HFFc6 (cell line): ENCODE measurements at places on chromosomes 1 and 21. TPM values are rescaled to one million over a fixed set of nuclear protein-coding genes. Genes with fewer than 3 reads are reported as not detected.

DNA sequence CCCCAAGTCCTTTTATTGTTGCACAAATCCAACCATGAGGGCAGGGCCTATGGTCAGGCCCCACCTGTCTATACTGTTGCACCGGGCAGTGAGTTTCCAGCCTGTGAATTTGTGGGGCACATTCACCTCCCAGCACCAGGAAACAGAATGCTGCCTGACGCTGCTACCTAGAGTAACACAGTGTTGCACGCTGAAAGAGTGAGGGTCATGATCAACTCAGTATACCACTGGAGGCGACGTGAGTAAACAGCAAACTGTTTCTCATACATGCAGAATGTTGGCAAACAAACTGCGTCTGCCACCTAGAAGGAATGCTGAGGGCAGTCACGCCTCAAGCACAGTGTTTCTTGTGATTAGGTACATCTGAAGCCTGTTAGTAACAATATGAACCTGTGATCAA, 13.4 kb upstream of the LRRC47 start:
- no peak overlapping the region for H3K4me3 ChIP-seq
- DNase-seq, result no peak
- H3K4me1 ChIP-seq, result peaks cover 6% of the 10 kb centered on the region
- no peak overlapping the region for H3K27ac ChIP-seq
- H3K36me3 ChIP-seq, result no peaks in the 10 kb centered on the region
- H3K27me3 ChIP-seq, result no peaks in the 10 kb centered on the region

GRCh38 chr1:100757946-100758345, 38.4 kb downstream of the VCAM1 start:
- H3K4me3 ChIP-seq, result no peak overlapping the region
- H3K36me3 ChIP-seq, result no peaks in the 10 kb centered on the region
- peaks cover 7% of the 10 kb centered on the region for H3K27me3 ChIP-seq
- H3K4me1 ChIP-seq, result no peaks in the 10 kb centered on the region
- H3K27ac ChIP-seq, result no peak overlapping the region

DNA sequence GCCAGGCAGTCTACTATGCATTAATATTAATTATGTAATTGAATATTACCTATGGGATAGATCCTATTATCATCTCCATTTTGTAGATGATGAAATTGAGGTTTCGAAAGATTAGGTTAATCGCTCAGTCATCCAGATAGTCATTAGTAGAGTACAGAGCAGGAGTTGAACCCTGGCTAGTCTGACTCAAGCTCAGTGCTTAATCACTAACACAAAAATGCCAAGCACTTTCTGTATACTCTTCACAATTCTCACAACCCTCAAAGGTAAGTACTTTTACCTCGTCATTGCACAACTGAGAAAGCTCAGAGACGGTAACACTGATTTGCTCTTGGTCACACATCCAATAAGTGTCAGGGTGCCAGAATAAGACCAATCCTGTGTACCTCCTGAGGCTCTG, 280.2 kb upstream of the PLXNA2 start:
- H3K4me1 ChIP-seq, result no peaks in the 10 kb centered on the region; the same call in 1 of the 2 replicates
- no peak for DNase-seq
- H3K4me3 ChIP-seq, result no peak overlapping the region
- H3K27ac ChIP-seq, result no peak overlapping the region
- no peaks in the 10 kb centered on the region for H3K36me3 ChIP-seq

RXRG gene
- total RNA-seq, result not detected in 3 replicates

RGS8 gene
- total RNA-seq, result not detected in 3 replicates

DNA sequence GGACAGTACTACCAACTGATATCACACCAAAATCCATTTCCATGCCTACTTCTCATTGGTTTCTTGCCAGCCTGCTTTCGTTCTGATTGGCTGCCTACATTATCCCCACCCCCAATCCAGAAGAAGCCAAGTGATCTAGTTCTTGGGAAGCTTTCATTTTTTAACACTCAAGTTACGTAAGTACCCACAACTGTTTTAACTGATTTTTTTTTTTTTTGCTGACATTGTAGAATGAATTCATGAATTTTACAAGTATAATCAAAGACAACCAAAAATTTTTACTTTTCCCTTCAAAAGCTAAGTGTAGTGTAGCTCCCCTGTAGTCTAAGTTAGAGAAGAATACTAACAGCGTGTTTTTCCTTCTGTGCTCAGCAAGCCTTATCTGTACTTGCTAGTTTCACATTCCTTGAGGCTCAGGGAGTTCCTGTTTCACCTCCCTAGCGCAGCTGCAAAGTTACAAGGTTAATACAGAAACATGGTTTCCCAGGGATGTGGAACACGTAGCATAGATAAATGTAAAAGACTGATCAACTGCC, at the start of gene SLC9C2:
Gene SLC9C2, minus strand, starts transcription at position 17 of the 536 bp plus-strand sequence. CDS start 1,296 bp downstream, outside the sequence.
- H3K4me1 ChIP-seq, result peaks cover 18% of the 10 kb centered on the region; the same call in 1 of the 2 replicates
- peak within 1 kb of the TSS; percentile 71; the same call in 1 of the 2 replicates for H3K4me3 ChIP-seq
- H3K27ac ChIP-seq, result no peak within 1 kb of the TSS
- H3K27me3 ChIP-seq, result peaks cover 6% of the 10 kb centered on the region; the same call in 1 of the 2 replicates
- no peaks in the 10 kb centered on the region for H3K36me3 ChIP-seq

DNA sequence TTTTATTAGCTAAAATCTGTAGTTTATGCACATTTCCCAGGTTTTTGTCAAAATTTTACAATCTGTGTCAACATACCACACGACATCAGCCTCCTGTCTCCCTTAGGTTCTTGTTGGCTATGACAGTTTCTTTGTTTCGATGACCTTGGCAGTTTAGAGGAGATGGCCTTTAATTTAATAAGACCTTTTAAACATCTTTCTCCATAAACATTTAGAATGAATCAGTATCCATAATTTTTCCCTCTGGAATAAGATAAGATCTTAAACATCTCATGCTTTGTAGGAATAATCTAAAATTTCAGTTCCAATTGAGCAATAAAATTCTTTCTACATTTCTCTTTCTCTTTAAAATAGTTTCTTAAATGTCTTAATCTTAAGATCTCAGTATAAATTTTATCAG, 28.7 kb upstream of the DYRK1A start:
- peak; percentile 10 for DNase-seq
- peaks cover 51% of the 10 kb centered on the region for H3K4me1 ChIP-seq
- peak overlapping the region; percentile 98 for H3K27ac ChIP-seq
- H3K4me3 ChIP-seq, result peak overlapping the region; percentile 63
- no peaks in the 10 kb centered on the region for H3K27me3 ChIP-seq
- H3K36me3 ChIP-seq, result peaks cover 5% of the 10 kb centered on the region; the same call in 1 of the 2 replicates

DNA sequence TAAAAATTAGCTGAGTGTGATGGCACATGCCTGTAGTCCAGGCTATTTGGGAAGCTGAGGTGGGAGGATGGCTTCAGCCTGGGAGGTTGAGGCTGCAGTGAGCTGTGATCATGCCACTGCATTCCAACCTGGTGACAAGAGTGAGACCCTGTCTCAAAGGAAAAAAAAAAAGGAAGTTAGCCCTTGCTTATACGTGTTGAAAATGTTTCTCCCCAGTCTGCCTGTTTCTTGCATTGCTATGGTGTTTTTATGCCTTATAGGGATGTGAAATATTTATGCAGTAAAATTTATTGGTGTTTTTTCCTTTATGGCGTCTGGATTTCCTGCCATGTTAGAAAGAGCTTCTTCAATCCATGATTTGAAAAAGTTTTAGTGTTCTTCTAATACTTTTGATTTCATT, 3.6 kb upstream of the RERE start:
- no peak overlapping the region for H3K27ac ChIP-seq
- no peak overlapping the region for H3K4me3 ChIP-seq
- H3K4me1 ChIP-seq, result peaks cover 58% of the 10 kb centered on the region
- no peaks in the 10 kb centered on the region for H3K36me3 ChIP-seq
- no peak for DNase-seq

- no peak for DNase-seq
- H3K27me3 ChIP-seq, result peaks cover 1% of the 10 kb centered on the region
- no peaks in the 10 kb centered on the region for H3K4me1 ChIP-seq
- H3K27ac ChIP-seq, result no peak overlapping the region
Measured at GRCh38 chr21:16388291-16388690, 658.5 kb downstream of the USP25 start.

DNA sequence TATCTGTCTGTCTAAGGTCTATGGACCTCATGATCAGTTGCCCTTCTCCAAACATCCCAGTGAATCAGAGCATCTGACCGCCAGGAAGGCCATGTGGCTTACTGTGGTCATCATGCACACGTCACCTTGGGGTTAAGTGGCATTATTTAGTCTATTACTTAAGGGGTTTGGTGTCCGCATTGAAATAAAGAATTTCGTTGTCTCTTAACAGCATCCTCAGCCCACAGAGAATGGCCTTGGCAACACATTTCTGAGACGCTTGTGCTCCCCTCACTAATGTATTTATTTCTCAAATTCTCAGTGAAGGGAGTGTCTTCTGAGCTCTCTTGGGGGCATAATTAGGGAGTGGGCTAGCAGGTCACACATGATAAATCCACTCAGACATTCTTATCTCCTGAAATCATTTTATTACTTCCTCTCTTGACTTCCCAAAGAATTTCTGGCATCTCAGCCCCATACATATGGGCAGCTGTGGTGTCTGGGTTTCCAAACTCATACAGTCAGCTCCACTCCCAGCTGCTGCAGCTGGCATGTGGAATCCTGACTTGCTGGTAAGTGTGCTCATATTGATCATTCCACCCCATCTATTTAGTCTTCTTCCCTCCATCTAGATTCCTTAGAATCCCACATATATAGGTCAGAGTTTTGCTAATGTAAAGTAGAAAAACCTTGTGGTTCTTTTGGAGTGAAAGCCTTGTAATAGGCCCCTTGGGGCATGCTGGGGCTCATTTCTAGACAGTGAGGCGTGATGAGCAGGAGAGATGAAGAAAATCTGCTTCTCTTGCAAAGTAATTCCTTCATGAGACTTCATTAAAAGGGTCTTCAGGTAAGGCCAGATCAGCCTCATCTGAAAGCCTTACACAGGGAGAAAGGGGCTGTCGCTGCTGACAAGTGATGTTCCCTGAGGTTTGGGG, 110.5 kb downstream of the HHAT start:
- DNase-seq, result peak; percentile 97
- H3K27me3 ChIP-seq, result peaks cover 5% of the 10 kb centered on the region; the same call in 1 of the 2 replicates
- H3K4me1 ChIP-seq, result peaks cover 45% of the 10 kb centered on the region
- H3K27ac ChIP-seq, result peak overlapping the region; percentile 88
- H3K36me3 ChIP-seq, result peaks cover 5% of the 10 kb centered on the region; the same call in 1 of the 2 replicates

UBQLN4 gene
- total RNA-seq, result 30.1 to 36.5 TPM (median 32.7 TPM) in 3 replicates

IL24 gene
- 0.24 TPM in 1 of 3 replicates, not detected in the others for total RNA-seq

DNA sequence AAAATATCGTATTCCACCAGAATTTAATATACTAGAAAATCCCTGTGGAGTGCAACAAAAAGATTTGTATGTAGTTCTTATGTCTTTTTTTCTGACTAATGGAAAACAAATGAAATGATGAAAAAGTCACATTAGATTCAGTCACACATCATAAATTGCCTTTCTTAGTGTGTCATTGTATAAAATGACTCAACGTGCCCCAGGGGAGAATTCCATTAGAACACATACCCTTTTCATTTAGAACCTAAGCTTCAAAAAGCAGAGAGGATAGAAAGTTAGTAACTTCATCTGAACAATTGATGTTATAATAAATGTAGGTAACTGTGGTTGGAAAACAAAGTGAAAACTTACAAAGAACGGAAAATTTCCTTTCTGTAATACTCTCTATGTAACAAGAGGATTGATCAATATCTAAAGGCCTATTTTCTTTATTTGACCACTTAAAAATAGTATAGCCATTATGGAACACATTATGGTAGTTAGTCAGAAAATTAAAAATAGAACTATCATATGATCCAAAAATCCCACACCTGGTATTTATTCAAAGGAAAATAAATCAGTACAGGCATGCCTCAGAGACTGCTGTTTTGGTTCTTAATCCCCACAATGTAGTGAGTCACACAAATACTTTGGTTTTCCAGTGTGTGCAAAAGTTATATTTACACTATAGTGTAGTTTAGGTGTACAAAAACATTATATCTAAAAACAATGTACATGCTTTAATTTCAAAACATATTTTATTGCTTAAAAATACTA, 1016.1 kb downstream of the KCNT2 start:
- peak; percentile 93 for DNase-seq
- H3K36me3 ChIP-seq, result peaks cover 35% of the 10 kb centered on the region
- H3K27ac ChIP-seq, result peak overlapping the region; percentile 92
- peaks cover 48% of the 10 kb centered on the region for H3K4me1 ChIP-seq

HHIPL2 gene
- total RNA-seq, result 0.45 TPM in 1 of 3 replicates, not detected in the others

FMO1 gene
- not detected in 3 replicates for total RNA-seq

GRCh38 chr21:45534636-45535331, 7.5 kb downstream of the SLC19A1 start:
- no peak overlapping the region for H3K27ac ChIP-seq
- no peak for DNase-seq
- no peak overlapping the region for H3K4me3 ChIP-seq
- no peaks in the 10 kb centered on the region; the same call in 1 of the 2 replicates for H3K36me3 ChIP-seq
- no peaks in the 10 kb centered on the region for H3K27me3 ChIP-seq
- no peaks in the 10 kb centered on the region for H3K4me1 ChIP-seq

GRCh38 chr1:19974822-19975416, 4.5 kb downstream of the PLA2G2A start:
- peaks cover 7% of the 10 kb centered on the region; the same call in 1 of the 2 replicates for H3K4me1 ChIP-seq
- no peak overlapping the region for H3K27ac ChIP-seq
- peak; percentile 74 for DNase-seq
- peaks cover 13% of the 10 kb centered on the region for H3K27me3 ChIP-seq
- no peaks in the 10 kb centered on the region for H3K36me3 ChIP-seq
